Fibroblast of skin of right quadriceps (primary cell): ENCODE measurements at places on chromosomes 7 and 10.

DNA sequence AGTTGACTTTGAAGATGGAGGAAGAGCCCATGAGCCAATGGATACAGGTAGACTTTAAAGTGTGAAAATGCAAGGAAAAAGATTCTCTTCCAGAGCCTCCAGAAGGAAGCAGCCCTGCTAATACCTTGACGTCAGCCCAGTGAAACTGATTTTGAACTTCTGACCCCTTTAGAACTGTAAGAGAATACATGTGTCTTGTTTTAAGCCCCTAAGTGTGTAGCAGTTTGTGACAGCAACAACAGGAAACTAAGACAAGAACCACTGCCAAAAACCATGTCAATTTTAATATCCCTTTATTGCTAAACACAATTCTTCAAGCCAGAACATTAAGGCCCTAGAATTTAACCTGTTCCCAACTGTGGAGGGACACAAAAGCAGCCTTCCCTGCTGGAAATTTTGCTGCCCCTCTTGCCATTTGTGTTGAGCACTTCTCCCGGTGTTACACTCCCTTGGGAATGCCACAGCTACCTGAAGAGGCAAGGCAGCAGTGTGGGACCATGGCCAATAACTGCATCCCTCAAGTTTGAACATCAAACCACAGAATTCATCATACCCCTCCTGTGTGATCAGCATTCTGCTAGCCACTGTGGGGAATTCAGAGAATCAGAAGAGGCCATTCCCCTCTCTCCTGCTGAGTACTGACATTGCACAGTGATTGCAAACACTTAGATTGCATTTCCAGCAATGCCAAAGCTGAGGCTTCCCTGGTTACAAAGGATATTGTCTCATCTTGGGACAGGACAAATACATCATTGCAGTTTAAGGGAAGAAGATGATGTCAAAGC lies 12.3 kb upstream of the CCDC172 start:
- DNase-seq = peak; percentile 13

DNA sequence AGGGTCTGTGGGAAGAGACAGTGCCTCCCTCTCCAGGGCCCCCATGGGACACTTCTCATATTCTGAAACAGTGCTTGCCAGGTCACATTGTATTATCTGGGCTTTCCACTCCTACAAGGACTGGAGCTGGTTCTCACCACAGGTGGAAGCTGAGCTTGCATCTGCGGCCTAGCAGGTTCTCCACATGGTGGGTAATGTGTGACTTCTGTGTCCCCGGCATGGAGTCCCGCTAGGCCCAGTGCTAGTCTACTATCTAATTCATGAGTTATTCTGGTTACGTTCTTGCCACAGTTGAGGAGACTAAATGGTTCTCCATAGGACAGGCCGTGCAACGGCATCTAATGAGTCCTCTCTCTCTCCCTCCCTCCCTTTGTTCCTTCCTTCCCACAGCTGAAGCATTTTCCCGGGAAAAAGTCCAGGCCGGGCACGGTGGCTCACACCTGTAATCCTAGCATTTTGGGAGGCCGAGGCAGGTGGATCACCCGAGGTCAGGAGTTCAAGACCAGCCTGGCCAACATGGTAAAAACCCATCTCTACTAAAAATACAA lies 27.7 kb downstream of the PRLHR start:
- no peak for DNase-seq

- DNase-seq = peak; percentile 10
These were observed 90.8 kb downstream of the NRF1 start for GRCh38 chr7:129702316-129702715.

DNA sequence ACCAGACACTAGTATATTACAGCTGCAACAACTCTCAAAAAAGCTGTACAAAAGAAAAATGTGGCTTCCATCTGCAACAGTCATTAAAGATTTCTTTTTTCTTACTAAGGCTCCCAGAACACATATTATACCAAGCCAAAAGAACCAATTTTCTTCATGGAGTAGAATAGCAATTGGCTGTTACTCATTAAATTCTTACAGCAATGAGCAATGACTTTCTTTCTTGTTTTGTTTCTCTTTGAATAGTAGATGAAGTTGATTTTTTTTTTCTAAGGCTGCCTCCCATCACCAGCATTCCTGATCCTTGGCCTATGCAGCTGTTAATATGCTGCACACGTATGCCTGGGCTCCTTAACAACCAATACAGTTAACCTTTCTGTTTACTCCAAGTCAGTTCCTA lies 36.6 kb upstream of the SPOCK2 start:
- DNase-seq = peak; percentile 36

DNA sequence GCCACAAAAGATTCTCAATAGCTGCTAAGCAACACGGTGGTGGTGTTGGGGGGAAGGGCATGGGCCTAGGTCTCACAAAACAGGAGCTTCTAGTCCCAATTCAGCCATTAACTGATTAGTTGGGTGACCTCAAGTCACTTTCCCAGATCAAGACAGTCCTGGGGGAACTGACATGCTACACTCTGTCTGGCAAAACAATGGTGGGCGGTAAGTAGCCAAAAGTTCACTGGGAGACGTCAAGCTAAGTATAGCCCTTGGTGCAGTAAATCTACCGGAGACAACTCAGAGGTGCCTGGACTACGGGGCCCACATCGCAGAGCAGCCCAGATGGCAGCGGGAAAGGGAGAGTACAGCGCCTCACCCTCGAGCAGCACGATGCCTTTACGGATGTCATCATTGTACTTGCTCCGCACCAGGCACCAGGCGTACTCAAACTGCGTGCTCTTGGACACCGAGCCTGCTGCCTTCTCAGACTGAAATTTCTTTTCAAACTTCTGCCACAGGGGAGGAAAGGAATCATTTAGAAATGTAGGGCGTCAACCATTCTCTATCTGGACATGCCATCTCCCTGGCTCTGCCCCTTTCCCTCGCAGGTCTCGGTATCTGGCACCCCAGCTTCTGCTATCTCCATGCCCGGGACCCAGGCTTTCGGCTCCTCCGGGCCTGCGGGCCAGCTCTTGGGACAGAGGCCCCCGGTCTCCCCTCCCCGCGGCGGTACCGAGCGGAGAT lies 1.1 kb downstream of the FIS1 start:
- no peak for DNase-seq

GRCh38 chr7:136342251-136342650 lies 365.1 kb upstream of the MTPN start:
- peak; percentile 3 for DNase-seq

- DNase-seq = no peak
These were observed 161.7 kb upstream of the LYZL2 start for GRCh38 chr10:30791197-30791611.

DNA sequence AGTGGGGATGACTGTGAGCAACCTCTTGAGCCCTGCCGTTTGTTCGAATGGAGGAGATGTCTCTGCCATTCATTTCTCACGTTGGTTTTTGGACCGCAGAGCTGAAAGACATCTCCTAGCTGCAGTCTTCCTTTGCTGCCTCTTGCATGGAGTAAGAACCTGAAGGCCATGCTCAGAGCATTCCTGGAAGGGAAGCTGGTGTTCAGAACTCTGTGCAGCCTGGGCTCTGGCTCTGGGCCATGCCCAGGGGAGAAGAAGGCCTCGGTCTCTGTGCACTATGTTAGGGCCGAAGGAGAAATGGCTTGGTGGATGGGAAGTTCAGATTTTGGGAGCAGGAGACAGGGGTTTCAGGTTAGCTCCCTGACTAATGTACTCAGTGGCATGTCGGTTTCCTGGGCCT lies 22.9 kb downstream of the SFTPD start:
- DNase-seq = no peak

DNA sequence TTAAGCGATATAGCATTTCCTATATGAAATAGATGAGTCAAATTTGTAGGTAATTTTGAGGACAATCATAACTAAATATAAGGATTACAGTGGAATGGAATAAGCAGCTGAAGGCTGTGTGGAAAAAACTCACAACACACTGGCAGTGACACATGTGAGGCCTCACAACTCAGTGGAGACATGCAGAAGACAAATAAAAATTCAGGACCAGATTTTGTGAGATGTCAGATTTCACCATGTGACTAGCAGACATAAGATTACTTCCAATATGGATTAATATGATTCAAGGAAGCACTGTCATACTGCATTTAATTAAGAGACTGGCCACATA lies 17.6 kb downstream of the ERLIN1 start:
- no peak for DNase-seq

- DNase-seq = no peak
These were observed 153.0 kb downstream of the WNT2 start for GRCh38 chr7:117169907-117170306.

- peak; percentile 28 for DNase-seq
These were observed 48.1 kb downstream of the WIPF3 start for GRCh38 chr7:29854257-29854938.

GRCh38 chr10:3902054-3902808 lies 117.2 kb upstream of the KLF6 start:
- DNase-seq = peak; percentile 54

GRCh38 chr7:1144269-1144771 lies 15.7 kb downstream of the ZFAND2A start:
- DNase-seq = no peak

DNA sequence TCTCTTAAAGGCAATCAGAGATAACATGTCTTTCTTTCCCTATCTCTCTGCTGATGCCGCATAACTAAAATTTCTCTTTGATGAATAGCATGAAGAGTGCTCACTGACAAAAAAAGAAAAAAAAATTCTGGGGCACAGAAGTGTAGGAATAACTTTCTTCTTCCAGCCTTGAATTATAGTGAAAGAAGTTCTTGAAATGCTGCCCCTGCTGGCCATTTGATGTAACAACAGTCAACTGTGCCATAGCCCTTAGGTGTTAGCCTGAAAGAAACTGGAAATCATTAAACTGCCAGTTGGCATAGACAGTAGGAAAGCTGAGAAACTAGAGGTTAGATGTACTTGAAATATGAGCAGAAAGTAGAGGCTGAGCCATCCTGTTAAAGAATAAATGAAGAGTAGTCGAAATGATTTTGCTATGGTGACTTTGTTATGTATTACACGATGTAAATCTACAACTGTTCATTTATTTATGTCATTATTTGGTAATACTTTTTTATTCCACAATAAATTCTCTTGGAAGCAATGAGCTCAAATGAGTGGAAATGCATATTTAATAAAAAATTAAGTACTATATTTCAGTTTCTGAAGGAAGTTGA lies 48.3 kb upstream of the FAM171A1 start:
- DNase-seq = peak; percentile 34

- DNase-seq = no peak
These were observed 291.8 kb downstream of the TCERG1L start for GRCh38 chr10:131019696-131020095.

DNA sequence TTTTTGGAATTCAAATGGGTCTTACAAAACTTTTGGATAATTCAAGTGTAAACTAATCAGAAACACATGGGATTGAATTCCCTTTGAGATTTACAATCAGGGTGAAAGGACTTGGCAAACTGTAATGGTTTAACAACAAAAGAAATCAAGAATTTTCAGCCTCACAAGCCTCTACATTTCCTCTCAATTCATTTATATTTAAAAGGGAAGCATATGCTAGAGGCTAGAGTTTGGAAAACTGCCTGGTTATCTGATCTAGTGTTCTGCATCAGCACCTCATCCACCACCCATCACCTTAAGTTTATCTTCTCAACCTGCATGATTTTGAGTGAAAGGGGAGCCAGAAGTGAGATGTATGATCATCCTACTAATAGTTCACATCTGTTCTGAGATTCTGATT lies 120.7 kb downstream of the TES start:
- peak; percentile 90 for DNase-seq

DNA sequence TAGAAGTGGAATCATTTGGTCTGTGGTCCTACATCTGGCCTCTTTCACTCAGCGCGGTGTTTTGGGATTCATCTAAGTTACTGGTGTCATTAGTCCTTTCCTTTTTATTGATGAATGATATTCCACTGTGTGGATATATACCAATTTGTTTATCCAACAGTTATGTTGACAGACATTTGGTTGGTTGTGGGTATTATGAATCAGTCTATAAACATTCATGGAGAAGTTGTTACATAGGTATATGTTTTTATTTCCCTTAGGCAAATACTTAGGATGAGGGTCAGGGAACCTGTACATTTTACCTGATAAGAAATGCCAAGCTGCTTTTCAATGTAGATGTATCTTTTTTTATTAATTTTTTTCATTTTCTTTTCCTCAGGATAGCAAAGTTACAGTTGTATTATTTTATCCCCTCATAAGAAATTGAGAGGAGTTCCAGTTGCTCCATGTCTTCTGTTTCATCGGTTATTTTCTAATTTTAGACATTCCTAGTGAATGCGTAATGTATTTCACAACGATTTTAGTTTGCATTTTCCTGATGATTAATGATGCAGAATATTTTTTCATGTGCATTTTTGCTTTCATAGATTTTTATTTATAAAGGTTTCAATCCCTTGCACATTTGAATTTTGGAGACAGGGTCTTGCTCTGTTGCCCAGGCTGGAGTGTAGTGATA lies 203.8 kb upstream of the SH2B2 start:
- no peak for DNase-seq

GRCh38 chr7:156374335-156374734 lies 266.2 kb upstream of the RNF32 start:
- DNase-seq = no peak

DNA sequence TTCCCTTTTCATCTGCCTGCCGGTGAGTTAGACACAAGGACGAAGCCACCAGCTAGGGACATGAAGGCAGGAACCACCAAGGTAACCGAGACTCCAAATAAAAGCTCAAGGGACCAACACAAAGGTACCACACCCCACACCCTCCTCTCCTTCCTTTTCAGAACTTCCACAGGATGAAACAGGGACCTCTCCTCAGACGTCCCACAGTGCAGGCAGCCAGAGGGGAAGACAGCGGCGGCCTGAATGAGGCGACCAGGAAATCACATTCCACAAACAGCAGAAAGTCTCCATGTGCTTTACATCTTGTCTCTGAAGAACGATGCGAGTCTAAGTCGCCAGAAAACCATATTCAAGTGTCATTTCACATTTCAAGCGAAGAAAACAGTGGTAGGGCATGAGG lies 97.8 kb downstream of the DIP2C start:
- no peak for DNase-seq

DNA sequence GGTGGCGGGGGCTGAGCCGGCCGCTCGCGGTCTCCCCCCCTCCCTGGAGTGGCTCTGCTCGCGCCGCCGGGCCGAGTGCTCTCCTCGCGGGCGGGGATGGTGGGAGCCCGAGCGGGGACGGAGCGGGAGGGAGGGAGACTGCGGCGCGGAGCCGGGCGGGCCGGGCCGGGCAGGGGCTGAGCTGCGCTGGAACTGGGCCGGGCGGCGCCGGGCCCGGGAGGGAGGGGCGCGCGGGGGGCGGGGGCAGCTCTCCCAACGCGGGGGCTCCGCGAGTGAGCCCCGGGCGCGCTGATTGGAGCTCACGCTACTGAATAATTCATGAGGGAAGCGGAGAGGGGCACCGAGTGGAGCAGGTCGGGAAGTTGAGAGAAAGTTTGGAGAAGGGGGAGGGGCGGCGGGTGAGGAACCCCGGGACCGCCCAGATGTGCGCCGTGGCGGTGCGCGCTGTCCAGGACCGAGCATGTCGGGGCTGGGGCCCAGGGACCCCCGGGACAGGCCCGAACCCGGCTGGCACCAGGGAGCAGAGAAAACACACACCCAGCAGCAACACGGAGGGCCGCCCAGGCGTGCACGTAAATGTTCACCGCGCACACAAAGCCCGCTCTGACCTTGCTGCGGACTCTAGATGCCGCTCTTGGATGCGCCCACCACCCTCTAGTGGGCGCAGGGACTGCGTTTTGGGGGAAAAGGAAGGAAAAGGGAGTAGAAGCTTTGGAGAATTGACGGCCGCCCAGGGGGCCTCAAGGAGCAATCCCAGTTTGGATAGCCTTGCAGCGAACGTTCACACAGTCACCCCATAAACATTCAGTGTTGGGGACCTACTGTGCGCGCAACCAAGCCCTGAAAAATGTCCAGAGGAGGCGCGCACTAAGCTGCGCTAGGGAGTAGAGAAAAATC lies at the start of gene EPHB4:
EPHB4 (minus strand) TSS at position 194 of the 897 bp plus-strand sequence. CDS start 493 bp downstream, outside the sequence.
- DNase-seq = peak; percentile 93

GRCh38 chr7:22117222-22117621 lies 171.5 kb upstream of the CDCA7L start:
- no peak for DNase-seq
